ENCODE measurements at places on chromosomes 6 and 20. TPM values are rescaled to one million over a fixed set of nuclear protein-coding genes. Genes with fewer than 3 reads are reported as not detected.

DNA sequence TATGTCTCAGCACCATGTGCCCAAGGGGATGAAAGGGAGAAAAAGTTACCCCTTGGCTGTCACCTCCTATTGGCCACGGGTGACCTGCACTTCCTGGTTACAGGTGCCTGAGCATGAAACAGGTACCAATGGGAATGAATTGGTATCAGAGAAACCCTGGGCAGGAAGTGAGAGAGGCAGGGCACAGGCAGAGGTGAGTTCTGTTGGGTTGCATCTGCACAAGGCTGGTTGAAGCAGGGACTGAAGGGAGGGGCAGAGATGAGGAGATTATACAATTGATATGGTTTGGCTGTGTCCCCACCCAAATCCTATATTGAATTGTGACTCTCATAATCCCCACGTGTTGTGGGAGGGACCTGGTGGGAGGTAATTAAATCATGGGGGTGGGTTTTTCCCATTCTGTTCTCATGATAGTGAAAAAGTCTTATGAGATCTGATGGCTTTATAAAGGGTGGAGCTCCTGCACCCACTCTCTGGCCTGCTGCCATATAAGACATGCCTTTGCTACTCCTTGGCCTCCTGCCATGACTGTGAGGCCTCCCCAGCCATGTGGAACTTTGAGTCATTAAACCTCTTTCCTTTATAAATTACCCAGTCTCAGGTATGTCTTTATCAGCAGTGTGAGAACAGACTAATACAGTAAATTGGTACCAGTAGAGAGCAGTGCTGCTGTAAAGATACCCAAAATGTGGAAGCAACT is 291.8 kb downstream of the LRFN2 start:
- no peak overlapping the region for H3K4me3 ChIP-seq
- no peak for DNase-seq
- no peaks in the 10 kb centered on the region for H3K4me1 ChIP-seq
- no peaks in the 10 kb centered on the region for H3K36me3 ChIP-seq

DNA sequence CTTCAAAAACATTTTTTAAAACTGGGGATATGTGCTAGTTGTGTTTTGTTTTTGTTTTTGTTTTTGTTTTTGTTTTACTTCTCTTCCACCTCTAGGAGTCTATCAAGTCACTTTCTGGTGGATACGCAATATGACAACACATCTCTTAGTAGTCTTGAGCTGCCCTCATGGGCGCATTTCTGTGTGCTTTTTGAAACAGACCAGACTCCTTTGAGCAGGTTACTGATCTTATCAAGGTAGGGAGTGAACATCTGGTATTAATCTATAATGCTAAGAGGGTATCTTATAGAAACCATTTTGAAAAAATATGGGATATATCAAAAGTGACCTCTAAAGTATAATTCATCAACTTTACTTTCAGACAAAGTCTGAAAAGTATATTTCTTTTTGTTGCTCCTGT is 56.2 kb downstream of the PKIB start:
- H3K27me3 ChIP-seq, result no peaks in the 10 kb centered on the region
- no peak overlapping the region for H3K4me3 ChIP-seq
- H3K36me3 ChIP-seq, result no peaks in the 10 kb centered on the region
- no peaks in the 10 kb centered on the region for H3K4me1 ChIP-seq

PDYN gene
- total RNA-seq, result not detected

HLA-DQB1 gene
- 3.5 TPM for total RNA-seq

OPRM1 gene
- total RNA-seq, result not detected

FAM217A gene
- not detected for total RNA-seq
